ENCODE measurements at places on chromosomes 16 and 17. TPM values are rescaled to one million over a fixed set of nuclear protein-coding genes. Genes with fewer than 3 reads are reported as not detected.
A peak's percentile ranks its signal among the peaks of the same experiment; 100 is the strongest.

ZSCAN10 gene
- polyA plus RNA-seq = 0.10 TPM

FA2H gene
- polyA plus RNA-seq = 3.1 TPM

- no peak for DNase-seq
Observed at GRCh38 chr16:85561248-85562092, 51.7 kb upstream of the GSE1 start.

DNA sequence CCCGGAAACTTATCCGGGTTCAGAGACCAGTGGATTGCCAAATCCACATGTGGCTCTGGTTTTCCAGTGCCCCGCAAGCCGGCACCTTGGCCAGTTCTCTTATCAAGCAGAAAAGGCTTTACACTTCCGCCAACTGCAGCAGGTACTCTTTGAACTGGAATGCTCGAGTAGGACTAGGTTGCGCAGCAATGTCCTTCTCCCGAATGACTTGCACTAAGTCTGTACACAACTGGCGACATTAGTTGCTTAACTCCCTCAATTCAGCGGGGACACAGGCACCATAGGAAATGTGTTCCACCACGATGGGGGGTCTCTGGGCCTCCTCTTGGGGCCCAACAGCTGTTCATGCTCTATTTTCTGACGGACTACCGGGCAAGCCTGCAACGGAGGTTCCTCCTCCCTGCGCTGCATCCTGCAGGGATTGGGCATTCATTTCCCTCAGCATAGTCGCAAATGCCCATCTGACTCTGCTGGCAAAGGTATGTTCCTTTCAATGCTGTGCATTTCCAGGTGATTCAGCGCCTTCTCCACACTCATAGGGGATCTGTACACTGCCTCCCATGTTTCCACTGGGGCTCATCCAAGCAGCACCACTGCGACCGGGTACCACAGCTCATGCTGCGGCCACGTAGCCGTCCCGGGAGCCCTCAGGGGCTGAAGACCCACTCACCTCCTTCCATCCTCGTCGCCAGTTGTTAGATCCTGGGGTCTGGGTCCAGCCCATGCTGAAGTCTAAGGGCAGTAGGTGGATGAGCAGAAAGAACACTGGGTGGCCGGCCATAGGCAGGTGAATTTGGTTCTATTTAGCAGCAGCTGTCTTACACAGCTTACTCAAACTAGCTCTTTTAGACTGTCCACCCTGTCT is 34.2 kb upstream of the APPBP2 start:
- no peak for DNase-seq

DNA sequence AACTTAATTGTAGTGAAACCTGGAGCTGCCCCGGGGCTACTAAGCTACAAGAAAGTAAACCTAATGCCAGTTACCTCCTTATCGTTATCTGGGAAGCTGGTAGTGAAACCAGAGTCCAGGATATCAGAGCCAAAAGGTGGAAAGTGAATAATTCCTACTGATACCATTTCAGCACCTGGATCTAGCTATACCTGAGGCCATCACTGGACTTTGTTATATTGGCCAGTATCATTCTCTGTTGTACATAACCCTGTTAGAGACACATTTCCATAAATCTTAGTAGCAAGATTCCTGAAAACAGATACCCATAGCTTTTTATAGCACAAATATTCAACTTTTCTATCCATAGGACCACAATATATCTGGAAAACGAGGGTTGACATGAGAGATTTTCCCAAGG is 538.0 kb downstream of the GRIN2A start:
- DNase-seq = no peak

DNA sequence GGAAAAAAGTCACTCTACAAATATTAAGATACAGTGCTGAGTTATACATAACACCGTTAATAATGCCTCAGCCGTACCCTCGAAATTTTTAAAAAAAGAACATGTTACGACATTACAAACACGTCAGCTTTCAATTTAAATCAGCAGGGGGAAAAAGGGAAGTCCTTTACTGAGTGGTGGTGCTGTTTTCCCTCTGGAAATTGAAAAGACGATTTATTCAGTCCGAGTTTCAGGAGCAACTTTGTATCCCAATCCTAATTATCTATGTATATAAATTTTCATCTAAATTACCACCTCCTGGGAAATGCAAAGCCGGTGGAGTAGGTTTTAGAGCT is 1.3 kb downstream of the NETO2 start:
- peak; percentile 21 for DNase-seq

- DNase-seq = no peak
Observed at GRCh38 chr16:51408357-51408756, 257.3 kb upstream of the SALL1 start.

All from left kidney (tissue), 8 donors.